GM04504 (cell line): ENCODE measurements at places on chromosomes 13 and 19.

DNA sequence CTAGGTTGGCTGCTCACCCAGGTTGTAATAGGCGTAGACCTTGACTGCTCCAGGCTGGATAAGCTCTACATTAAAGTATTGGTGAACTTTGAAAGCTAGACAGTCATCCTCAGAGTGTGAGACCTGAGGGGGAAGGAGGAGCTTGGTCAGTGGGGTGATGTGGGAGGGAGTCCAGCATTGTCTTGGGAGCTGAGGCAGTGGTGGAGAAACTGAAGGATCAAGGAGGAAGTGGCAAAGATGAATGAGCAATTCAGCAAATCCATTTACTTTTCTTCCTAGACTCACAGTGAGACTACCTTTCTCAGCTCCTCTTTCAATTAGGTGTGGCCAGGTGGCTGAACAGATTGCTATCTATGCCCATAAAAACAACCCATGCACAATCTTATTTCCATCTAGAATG is 10.2 kb upstream of the TNFSF14 start:
- no peak for DNase-seq

DNA sequence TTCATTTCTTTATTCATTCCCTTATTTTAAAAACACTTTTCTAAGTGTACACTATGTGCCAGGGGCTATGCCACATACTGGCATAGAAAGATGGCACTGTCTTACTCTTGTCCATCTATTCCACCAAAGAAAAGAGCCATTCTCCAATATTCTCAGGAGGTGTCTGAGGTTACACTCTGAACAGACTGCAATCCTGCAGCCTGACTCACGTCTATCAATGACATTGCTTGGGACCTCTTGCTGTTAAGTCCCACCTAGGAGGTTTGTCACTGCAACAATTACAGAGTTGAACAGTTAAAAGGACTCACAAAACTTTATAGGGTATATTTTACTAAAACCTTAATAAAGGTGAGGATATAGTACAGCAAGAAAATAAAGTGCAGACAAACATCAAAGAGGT is 512.9 kb upstream of the HTR2A start:
- no peak for DNase-seq

DNA sequence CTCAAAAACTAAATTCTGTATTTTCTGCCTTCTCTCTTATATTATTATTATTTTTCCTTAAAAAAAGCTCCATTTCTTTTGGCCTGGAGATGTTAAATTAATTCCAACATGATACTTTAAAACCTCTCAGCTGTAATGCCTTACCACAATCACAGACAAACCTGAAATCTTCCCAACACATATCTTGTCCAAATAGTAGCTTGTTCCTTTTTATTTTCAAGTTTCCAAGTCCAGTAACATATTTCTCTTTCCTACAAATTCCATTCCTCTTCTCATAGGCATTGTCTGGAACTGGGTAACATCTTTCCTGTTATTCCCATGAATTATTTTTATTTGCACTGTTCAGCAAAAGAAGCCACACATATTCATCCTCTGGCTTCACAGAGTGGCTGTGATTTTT is 137.0 kb downstream of the SLITRK6 start:
- no peak for DNase-seq

DNA sequence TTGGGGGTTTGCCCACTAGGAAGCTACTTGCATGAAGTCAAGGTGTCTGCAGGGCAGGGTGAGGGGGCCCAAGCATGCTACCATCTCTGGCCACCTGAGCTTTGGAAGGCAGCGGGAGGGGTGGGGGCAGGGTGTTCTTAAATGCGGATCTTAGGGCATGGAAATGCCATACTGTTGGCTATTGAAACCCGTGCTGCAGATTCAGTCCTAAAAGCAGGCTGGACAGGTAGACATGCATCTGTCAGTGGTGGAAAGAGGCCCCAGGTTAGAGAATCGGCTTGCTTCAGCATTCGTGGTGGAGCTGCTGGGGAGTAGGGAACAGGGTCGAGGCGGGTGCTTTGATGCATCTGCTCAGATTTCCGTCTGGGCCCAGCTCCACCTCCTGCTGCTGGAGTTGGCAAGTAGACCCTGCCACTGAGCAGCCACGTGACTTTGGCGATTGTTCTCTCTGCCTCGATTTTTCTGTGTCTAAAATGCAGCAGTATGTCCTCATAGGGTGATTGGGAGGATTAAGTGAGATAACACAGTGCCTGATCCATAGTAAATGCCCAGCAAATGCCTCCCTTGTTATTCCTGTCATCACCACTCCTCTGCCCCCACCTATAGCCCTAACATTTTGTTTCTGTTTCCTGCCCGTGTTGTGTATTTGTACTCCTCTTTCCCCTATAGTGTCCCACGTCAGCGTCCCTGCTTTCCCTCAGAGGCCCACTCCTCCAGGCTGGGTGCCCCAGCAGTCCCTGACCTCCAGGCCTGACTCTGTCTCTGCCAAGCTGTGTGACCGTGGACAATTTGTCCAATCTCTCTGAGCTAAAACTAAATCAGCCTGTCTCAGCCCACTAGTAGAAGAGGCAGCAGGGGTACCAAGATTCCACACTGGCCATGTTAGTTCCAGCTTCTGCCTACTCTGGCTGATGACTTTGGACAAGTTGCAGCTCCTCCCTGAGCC is 5.8 kb downstream of the PPP1R37 start:
- DNase-seq = no peak

- no peak for DNase-seq
Observed at GRCh38 chr13:99129951-99130350, 70.7 kb upstream of the UBAC2 start.

- DNase-seq = no peak
Observed at GRCh38 chr19:8392017-8392591, 1.9 kb downstream of the RAB11B start.

GRCh38 chr19:1169411-1169791 is 4.7 kb downstream of the SBNO2 start:
- DNase-seq = no peak
